ENCODE measurements at places on chromosomes 13 and 19.

GRCh38 chr19:7852851-7853769 is 21.1 kb downstream of the PRR36 start:
- DNase-seq: peak; percentile 81

DNA sequence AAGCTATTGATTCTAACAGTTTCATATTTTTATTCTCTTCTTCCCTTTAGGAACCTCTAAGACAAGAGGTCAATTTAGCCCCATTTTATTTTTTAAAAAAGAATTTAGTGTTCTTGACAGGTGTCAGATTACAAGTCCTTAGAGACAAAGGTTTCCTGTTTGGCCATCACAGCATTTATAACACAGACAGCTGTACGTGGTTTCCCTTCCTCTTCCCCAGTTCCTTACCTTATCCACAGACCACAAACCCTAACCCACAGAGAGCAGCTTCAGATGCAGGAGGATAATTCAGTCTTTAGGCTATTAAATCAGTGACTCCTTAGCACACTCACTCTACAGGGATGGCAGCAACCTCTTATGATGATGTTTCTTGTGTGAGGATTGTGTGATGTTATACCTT is 1210.1 kb downstream of the DIAPH3 start:
- DNase-seq: no peak

DNA sequence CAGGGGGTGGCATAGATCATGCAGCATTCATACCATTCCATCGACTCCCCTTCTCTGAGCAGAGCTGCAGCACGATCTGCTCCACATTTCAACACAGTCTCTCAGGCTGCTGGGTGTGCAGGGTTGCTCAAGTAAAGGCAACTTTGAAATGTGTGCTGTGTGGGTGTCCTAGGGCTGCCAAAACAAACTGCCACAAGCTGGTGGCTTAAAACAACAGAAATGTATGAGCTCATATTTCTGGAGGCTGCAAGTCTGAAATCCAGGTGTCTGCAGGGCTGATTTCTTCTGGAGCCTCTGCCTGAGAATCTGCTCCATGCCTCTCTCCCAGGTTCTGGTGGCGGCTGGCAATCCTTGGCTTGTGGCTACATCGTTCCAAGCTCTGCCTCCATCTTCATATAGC is 63.7 kb upstream of the WDFY2 start:
- DNase-seq: no peak

- no peak for DNase-seq
Measured at GRCh38 chr19:38803543-38803942, 9.2 kb downstream of the LGALS4 start.

DNA sequence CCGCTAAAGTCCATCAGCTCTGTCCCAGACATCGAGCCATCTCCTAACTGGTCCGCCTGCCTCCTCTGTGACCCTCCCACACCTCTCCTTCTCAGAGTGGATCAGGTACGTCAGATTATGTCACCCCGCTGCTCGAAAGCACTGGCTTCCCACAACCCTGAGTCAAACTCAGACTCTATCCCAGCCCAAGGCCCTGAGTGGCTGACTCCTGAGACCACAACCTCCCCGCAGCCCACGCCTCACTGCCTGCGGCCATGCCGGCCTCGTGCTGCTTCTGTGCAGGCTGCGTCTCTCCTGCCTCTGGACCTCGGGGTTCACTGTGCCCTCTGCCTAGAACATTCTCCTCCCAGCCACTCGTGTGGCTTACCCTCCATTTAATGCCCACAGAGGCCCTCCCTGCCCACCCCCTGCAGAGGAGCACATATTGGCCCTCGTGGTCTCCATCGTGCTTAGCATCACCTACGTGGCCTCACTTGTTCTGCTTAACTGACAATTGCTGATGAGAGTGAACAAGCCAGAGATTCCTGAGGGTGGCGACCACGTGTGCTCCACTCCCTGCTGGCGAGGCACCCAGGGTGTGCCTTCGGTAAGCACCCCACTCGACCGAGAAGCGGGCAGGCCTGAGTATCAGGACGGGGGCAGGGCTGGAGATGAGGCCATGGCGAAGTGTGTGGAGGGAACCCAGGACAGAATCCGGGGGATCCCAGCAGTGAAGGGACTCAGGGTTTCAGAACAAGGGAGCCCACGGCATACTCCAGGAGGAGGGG is 13.5 kb upstream of the FKRP start:
- DNase-seq: no peak

GRCh38 chr13:110008816-110009215 is 222.4 kb upstream of the IRS2 start:
- no peak for DNase-seq

DNA sequence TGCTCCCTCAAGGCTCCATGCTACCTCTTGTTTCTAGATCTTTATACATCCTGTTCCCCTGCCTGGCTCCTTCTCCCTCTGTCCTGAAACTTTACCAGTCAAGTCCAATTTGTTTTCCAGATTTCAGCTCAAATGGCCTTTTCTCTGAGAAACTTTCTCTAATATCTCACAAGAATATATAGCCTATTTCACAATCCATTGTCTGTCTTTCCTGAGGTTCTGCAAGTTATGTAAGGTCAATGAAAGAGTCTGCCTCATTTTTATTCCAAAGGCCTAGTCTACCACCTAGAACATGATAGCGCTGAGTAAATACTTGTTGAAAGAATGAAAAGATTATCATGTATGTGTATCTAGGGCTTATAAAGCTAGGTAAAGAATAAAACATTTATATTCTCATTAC is 348.8 kb downstream of the SPRY2 start:
- no peak for DNase-seq

- DNase-seq: peak; percentile 58
Measured at GRCh38 chr19:1851654-1852580, 3.6 kb upstream of the REXO1 start.

DNA sequence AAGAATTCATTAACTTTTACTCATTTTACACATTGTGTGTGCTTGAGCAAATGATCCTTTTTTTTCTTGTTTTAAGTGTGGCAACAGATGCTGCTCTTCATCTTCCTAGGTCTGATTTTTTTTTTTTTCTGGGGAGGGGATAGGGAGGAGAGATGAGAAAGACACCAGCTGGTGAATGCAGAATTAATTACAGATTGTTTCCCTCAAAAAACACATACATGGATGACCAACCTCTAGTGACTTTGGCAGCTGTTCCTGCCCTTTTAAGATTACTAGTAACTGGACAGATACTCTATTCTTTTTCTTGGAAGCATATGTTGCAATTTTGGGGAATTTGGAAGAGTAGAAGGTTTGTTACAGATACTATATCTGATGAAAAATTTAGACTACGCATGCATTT is 103.6 kb upstream of the MYO16 start:
- no peak for DNase-seq

DNA sequence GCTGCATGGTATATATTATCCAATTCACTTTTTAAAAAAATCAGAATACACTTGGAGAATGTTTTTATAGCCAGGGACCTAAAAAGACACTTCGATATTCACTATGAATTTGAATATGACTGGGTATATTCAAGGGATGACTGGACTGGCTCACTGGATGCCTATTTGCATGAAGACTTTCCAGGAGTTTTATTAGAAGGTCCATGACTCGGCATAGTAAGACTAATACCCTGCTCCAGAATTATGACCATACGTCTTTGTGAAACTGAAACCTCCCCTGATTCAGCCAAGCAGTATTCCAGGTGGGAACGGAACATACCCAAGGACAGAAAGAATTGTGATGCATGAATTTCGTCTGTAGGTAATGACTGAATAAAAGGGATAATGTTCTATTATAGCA is 3.9 kb upstream of the FAM216B start:
- no peak for DNase-seq

DNA sequence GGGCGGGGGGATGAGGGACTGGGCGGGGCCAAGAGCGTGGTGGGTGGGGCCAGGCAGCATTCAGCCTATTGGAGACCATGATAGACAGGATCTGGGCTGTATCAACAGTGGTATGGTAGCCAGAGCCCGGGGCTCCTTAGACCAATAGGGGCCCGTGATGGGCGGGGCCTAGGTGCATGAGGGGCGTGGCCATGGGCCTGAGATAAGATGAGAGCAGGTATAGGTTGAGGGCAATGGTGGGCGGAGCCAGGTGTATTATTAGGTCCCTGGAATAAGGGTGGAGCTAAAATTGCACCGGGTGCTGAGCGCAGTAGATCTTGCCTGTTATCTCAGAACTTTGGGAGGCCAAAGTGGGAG is 5.3 kb downstream of the ABCA7 start:
- DNase-seq: peak; percentile 69

GRCh38 chr13:94968040-94968756 is 255.9 kb upstream of the SOX21 start:
- no peak for DNase-seq

GRCh38 chr13:98490866-98491265 is 86.0 kb downstream of the STK24 start:
- DNase-seq: no peak

DNA sequence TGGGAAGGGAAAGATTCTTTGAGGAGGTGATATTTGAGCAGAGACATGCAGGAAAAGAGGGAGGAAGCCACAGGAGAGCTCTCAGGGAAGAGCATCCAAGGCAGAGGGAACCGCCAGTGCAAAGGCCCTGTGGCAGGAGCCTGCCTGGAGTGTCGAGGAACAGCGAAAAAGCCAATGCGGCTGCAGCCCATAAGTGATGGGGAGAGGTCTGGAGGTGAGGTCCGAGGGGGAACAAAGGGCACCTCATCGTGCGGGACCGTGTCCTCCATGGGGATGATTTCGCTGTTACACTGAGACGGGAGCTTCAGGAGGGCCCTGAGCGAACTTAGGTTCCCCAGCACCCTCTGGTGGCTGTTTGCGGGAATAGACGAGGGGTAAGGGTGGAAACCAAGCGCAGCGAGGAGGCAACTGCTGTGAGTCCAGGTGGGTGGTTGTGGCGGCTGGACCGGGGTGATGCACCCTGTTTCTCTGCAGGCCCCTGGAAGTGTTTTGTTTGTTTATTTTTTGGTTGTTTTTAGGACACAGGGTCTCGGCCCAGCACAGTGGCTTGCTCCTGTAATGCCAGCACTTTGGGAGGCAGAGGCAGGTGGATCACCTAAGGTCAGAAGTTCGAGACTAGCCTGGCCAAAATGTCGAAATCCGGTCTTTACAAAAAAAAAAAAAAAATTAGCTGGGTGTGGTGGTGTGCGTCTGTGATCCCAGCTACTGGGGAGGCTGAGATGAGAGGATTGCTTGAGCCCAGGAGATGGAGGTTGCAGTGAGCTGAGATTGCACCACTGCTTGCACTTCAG is 5.9 kb upstream of the EHD2 start:
- DNase-seq: peak; percentile 81

DNA sequence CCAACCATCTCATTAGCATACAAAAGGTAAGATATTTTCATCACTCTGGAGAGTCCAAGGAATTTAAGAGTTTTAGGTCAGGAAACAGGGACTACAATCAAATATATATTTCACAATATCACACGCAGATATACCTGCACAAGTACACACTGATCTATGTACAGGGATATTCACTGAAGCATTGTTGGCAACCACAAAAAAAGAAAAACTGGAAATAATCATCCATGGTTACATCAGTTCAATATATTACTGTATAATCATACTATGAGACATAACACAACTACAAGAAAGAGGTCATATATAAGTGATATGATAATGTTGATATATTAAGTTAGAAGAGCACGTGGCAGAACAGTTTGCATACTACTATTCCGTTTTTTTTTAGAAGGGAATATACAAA is 2.2 kb upstream of the SERP2 start:
- DNase-seq: no peak

DNA sequence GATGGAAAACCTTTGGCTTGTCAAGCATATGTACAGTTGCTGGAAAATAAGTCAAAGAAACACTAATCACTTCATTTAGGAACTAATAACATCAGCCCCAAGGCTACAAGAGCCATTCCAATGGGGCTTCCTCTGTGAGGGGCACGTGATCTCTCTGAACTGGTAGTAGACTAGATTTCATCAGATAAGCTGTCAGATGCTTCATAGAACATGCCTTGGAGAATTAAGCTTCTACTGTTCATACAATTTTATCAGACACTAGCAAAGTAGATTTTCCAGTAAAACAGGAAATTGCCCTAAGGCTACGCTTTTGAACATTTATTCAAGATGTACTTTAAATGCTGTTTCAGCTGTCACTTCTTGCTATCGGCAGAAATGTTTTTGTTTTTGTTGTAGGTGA is 107.8 kb downstream of the EDNRB start:
- no peak for DNase-seq

DNA sequence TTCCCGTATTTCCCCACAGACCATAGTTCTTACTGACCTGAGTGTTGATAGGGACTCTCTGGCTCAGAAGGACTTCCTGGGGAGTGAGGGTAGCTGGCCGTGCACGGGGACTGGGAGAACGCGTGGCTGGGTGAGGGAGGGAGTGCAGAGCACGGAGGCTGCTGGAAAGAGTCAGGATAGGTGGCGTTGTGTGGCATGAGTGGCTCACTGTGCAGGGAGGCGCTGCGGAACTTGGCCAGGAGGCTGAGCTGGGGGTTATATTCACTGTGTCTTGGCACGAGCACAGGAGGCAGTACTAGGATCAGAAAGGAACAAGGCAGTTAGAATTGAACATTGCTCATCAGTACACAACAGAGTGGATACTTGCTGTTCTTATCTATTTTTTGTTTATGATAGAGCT is 47.4 kb downstream of the SMAD9 start:
- DNase-seq: no peak

DNA sequence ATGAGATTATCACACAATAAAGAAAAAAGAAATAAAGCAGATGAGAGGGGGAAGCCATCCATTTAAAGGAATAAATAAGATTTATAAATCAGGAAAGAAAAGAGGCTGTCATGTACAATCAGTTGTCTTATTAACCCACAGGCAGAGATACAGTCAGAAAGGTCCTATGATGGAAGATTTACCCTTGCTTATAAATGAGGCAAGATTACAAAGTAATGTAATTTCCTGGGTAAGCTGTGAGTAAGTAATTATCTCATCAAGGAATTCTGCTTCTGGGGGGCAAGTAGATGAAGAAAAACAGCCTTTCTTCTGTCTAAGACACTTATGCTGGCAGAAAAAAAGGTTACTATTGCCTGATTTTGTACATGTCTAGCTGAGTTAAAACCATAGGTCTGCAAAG is 146.4 kb downstream of the FGF14 start:
- DNase-seq: no peak

DNA sequence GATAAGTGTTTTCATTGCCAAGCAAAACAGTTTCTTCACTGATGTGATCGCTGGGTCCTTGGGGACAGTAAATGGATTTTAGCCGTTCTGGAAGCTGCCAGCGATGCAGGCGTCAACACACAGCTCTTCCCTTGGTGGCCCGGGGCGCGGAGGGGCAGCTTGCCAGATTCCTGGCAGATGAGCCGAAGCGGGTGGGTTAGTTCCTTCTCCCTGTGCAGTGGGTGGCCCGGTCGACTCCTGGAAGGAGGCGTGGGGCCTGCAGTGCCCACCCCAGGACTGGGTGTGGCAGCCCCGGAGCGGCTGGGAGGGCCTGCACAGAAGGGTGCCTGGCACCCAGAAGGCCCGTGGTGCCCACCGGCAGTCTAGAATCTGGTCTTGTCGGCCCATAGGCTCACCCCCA is 69.0 kb downstream of the KDM4B start:
- no peak for DNase-seq
